ENCODE measurements at places on chromosomes 6 and 20.
A peak's percentile ranks its signal among the peaks of the same experiment; 100 is the strongest.

DNA sequence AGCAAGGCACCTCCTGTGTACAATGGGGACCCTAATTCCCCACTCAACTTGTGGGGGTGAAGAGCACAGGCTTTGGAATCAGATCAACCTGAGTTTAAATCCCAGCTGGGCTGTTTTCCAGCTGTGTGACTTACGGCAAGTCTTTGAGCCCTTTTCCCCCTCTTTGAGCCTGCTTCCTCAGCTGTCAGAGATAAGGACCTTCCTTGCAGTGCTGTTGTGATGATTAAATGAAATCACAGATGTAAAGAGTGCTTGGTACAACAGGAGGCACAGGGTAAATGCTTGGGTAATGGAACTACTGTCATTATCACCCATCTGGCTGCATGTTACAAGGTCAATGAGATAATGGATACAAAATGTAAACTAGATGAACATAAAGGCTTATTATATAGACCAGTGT is 3.2 kb downstream of the SNX21 start:
- DNase-seq = no peak

DNA sequence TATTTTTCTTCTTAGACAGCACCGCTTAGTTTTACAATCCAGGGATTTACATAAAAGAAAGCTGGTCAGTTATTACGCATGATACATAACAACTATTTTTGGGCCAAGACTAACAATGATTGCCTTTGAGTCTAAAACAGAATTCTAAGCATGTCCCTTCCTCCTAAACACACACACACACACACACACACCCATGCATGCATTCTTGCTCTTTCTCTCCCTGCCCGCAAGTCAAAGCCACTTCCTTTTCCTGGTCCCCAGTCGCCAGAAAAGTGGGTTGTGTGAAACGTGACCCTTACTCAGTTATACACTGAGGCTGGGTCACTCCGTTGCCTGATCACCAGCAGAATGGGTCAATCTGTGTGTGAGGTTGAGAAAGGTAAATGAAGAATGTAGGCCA is 31.4 kb downstream of the FYN start:
- no peak for DNase-seq

GRCh38 chr6:80940571-80940970 is 811.9 kb downstream of the TENT5A start:
- no peak for DNase-seq

DNA sequence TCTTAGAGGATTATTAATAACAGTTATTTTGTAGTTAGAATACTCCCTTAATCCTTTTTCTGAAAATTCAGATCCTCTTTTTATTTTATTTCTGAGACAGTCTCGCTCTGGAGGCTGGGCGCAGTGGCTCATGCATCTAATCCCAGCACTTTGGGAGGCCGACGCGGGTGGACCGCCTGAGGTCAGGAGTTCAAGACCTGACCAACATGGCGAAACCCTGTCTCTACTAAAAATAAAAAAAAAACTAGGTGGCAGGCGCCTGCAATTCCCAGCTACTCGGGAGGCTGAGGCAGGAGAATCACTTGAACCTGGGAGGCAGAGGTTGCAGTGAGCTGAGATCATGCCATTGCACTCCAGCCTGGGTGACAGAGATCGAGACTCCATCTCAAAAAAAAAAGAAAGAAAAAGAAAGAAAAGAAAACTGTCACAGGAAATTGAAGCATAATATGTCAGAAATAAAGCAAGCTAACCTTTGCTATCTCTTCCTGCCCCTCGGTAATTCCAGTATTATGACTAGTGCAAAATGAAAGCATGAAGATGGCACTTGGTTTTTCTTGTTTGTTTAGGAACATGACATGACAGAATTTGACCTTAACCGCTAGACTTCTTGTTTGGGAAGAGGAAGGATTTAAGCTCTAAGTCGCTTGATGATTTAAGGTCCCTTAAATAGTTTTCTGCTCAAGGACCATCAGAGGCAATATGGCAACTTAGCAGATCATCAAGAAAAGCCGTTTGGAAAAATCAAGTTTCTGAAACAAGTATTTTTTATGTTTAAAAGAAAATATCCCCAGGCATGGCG is 1.8 kb upstream of the RBM39 start:
- DNase-seq = peak; percentile 18

- DNase-seq = no peak
Observed at GRCh38 chr20:43534791-43535350, 24.0 kb upstream of the SGK2 start.

DNA sequence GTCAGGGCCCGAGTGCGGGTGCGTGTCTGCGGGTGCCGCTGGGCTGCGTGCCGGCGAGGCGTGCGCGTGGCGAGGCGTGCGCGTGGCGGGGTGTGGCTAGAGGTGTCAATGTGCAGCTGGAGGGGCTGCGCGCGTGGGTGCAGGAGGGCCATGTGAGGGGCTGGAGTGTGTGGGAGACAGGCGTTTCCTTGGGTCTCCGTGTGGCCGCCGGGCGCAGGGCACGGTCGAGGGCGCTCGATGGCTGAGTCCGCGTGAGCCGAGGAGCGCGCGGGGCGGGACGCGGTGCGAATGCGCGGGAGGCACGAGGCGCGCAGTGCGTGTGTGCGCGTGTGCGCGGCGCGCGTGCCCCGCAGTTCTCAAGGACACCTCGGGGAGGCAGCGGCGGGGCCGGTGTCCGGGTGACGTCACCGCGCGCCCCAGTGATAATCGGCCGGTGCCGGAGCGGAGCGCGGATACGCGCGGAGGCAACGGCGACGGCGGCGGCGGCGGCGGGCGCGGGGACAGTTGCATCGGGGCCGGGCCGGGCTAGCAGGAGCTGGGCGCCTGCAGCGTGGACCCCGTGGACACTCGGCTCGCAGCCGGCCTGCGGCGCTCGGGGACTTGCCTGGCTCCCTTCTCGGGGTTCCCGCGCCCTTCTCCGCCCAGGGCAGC is 38.7 kb downstream of the YTHDF1 start:
- DNase-seq = peak; percentile 15

- no peak for DNase-seq
Observed at GRCh38 chr6:54244430-54244829, 63.8 kb upstream of the TINAG start.

GRCh38 chr20:44549123-44549522 is 27.3 kb upstream of the SERINC3 start:
- DNase-seq = no peak

DNA sequence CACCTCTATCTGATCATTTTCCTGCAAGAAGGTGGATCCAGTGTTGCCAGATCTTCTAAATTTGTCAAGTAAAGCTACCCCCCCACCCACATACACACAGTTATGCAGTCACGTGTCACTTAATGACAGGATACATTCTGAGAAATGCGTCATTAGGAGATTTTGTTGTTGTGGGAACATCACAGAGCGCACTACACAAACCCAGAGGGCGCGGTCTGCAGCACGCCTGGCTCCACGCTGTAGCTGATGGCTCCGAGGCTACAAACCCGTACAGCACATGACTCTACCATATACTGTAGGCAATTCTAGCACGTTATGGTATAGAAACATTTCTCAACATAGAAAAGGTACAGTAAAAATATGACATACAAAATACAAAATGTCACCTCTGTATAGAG is 126.9 kb downstream of the SYCP2 start:
- no peak for DNase-seq

- DNase-seq = no peak
Observed at GRCh38 chr6:33779290-33779689, 9.6 kb downstream of the LEMD2 start.

- DNase-seq = no peak
Observed at GRCh38 chr6:733431-734219, 40.7 kb upstream of the EXOC2 start.

DNA sequence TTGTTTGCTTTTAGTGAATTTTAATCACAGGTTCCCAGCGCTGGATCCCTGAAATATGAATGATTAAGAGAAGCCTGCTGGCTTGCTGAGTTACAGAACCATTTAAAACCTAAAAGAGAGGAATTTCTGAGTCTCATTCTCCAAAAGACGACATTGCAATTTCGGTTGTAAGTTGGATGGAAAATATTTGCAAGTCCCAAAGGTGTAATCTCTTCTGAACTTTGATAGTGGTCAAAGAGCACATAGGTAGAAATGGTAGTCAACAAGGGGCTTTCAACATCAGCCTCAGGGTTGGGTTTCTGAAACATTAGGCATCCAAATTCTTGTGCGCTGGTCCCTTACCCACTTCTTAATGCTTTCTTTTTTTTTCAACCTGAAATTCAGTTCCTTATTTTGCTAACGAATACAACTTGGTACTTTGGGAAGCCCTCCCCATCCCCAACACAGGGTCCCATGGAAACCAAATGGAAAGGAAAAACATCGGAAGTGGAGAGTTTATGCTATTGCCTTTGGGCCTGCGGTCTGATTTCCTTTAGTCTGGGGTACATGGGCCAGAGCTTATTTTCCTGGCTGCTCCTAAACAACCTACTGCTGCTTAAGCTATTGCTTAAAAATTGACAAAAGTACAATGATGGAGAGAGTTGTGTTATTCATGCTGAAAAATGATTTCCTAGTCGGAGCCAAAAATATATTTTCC is 117.0 kb upstream of the KCNK16 start:
- DNase-seq = no peak

DNA sequence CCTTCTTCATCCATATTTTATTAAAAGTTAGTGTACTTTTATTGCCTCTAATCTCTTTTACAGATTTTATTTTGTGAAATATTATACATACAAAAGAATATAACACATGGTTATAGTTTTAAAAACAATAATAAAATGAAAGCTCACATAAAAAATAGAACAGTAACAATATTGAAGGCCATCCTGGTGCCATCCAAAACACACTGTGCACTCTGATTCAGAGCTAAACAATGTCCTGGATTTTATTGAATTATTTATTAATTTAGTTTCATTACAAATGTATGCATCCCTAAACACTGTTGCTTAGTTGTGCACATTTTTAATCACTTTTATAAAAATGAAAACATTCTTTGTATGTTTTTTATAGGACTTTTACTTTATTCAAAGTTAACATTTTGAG is 32.9 kb downstream of the RNF217 start:
- DNase-seq = no peak

DNA sequence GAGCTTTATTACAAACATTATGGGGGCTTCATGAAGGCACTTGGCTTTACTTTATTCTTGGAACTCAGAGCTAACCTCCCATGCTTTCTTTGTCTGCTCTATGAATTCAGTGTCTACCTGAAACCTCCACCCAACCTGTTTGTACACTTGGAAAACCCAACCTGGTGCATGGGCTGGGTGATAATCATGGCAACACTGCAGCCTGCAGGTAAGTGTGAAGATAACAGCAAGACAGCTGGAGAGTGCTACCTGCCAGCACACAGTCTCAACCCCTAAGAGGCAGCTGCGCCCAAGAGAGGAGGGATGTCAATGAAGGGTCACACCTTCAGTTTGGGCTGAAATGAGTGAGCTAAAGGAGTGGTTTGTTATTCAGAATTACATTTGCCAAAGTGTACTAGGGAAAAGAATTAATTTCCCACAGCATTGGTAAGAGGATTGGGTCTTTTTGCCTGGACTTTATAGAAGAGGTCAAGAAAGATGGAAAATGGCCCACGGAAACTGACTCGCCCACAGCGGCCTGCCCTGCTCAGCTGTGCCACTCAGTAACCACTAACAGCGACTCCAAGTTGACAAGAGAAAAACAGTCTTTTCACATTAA is 24.4 kb downstream of the FOXQ1 start:
- no peak for DNase-seq

GRCh38 chr6:5142915-5143314 is 57.8 kb downstream of the PPP1R3G start:
- DNase-seq = no peak

DNA sequence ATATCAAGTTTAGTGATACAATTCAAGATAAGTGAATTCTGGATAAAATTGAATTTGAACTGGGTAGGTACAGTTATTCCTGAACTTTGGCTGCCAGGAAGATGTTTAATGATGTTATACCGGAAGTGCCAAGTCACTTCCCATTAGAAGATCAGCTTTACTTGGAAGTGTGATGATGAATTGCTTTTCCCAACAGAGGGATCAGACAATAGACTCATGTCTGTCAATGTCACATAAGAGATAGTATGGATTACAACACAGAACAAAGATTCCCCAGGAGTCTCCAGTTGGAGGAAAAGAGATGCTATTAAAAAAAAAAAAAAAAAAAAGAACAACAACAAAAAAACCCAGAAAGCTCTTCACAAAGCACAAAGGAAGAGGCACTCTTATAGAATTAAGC is 497.9 kb upstream of the EPHA7 start:
- DNase-seq = no peak

DNA sequence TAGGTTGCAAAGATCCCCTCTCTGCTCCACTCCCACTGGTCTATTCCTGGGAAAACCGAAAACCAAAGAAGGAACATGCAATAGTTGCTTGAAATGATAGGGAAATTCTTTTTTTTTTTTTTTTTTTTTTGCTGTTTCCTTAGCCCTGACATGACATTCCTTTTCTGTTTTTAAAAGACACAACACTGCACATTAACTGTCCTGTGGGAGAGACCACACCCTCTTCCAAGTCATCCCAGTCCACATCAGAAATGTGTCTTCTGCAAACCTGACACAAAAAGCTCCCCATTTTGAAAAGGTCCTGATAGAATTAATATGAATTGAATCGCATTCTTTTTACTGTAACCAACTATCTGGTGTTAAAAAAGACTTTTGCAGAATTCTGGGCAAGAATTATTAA is 43.4 kb upstream of the RIPOR2 start:
- DNase-seq = no peak

DNA sequence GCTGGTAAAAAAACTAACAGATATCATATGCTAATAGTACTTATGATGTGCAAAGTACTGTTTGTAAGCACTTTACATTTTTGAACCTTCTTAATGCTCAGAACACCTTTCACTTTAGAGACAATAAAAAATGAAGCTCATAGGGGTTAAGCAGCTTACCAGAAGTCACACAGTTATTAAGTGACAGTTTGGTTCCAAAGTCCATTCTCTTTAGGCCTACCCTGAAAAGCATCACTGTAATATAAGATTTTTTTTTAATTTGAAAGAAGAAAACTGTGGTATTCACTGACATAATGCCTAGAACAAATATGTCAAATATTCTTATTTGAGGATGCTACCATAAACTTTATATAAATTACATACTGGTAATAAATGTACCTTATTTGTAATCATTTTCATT is 127.6 kb upstream of the RUNX2 start:
- no peak for DNase-seq

- no peak for DNase-seq
Observed at GRCh38 chr20:3751305-3751674, 16.3 kb downstream of the ADISSP start.

- DNase-seq = no peak
Observed at GRCh38 chr6:10434235-10434634, 19.4 kb upstream of the TFAP2A start.

DNA sequence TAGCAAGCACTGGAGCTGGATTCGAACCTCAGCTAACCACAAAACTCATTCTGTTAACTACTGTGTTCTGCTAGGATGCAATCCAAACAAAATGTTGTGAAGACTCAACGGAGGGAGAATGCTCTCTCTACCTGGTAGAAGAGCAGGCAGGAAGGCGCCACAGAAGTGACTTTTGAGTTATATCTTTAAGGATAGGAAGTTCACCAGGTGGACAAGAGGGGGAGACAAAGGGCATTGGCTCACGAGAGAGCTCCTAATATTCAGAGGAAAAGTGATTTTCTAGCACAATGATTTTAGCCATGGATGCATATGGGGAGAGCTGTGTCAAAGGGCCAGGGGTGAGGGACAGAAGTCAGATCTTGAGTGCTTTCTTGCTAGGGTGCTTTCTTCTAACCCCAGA is 108.4 kb upstream of the MAFB start:
- peak; percentile 9 for DNase-seq

Measured in CD4-positive, alpha-beta T cell (primary cell).